ENCODE measurements at places on chromosomes 1 and 21.

DNA sequence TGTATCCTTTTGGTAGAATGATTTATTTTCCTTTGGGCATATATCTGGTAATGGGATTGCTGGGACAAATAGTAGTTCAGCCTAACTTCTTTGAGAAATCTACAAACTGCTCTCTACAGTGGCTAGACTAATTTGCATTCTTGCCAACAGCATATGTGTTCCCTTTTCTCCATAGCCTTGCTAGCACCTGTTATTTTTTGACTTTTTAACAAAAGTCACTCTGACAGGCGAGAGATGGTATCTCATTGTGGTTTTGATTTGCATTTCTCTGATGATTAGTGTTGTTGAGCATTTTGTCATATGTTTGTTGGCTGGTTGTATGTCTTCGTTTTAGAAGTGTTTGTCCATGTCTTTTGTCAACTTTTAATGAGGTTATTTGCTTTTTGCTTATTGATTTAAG lies 99.8 kb downstream of the UCK2 start:
- DNase-seq, result no peak

GRCh38 chr1:96764469-96764868 lies 42.9 kb downstream of the PTBP2 start:
- DNase-seq, result no peak

GRCh38 chr1:211469938-211470529 lies 21.9 kb downstream of the RD3 start:
- peak; percentile 40 for DNase-seq

GRCh38 chr1:116766616-116767469 lies 12.6 kb downstream of the CD2 start:
- no peak for DNase-seq

DNA sequence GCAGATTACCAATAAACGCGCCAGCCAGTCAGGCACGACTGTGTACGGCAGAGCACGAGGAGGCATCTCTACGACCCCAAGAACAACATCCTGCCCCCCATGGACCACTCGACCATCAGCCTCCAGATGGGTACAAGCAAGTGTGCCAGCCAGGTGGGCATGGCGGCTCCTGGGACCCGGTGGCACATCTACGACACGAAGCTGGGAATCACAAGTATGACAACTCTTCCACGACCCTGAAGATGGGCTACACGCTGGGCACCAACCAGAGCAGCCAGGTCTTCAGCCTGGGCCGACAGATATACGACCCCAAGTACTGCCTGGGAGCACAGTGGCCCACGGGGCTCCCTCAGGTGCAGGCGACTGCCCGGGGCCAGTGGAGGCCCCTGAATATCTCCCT lies 217.6 kb downstream of the POTED start:
- DNase-seq, result no peak

DNA sequence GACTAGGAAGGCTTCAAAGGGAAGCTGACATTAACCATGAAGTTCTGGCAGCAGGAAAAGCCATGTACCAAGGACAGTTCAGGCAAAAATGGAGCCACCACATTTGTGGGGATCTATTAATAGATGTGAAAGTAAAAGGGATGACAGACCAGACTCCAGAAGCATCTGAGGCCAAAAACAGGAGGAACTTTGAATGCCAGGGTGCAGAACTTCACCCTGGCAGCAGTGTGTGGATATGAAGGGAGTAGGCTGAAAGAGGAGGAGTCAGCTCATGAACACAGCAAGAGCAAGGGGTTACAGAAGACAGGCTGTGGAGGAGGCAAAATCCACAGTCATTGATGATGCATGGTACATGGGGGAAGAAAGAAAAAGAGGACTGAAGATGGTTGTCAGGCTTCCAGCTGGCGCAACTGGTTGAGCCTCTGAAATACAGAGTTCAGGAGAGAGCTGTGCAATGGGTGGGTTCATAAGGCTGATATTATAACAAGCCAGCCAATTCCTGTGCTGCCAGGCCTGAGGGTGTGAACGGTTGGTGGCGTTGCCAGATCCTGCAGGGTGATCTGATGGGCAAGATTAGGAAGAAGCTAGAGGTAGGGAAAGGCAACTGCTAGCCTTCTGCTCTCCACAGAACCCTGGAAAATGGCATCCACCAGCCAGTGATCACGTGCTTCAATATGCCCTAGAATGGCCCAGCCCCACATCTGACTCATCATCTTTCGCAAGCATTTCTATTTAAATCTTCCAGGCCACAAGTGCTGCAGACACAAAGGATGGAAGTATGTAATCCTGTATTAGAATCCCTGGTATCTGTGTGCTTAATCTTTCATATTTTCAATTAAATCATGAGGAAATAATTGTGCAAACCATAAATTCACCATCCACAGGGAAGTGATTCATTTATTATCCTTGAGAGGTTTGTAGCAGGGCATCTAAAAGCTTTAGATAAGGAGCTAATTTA lies 81.9 kb downstream of the SLC25A24 start:
- DNase-seq, result no peak

- DNase-seq, result no peak
These were observed 53.1 kb downstream of the HNRNPR start for GRCh38 chr1:23290836-23291565.

- peak; percentile 69 for DNase-seq
These were observed 18.0 kb downstream of the KIAA2013 start for GRCh38 chr1:11908095-11908675.

- DNase-seq, result no peak
These were observed 38.9 kb upstream of the BMP8A start for GRCh38 chr1:39452540-39452939.

DNA sequence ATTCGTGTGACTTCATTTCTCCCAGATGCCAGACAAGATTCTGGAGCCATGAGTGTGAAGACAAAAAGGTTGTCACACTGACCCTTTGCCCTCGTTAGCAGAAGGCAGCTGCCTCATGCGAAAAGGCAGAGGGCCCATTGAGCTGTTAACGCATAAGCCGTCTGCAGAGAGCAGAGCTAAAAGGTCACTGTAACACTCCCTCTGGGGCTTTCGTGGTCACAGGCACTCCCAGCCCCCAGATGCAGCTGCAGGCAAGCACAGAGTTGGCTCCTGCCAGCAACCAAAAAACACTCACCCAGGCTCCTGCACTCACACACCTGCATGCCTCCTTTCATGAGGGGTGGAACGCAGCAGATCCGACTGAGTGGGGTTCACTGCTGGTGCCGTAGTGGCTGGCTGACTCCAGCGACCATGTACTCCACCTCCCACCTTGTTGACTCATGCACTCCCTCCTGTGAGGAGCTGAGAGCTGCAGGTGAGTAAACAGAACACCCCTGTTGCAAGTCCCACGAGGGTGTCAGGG lies 287.5 kb downstream of the SMYD3 start:
- no peak for DNase-seq

DNA sequence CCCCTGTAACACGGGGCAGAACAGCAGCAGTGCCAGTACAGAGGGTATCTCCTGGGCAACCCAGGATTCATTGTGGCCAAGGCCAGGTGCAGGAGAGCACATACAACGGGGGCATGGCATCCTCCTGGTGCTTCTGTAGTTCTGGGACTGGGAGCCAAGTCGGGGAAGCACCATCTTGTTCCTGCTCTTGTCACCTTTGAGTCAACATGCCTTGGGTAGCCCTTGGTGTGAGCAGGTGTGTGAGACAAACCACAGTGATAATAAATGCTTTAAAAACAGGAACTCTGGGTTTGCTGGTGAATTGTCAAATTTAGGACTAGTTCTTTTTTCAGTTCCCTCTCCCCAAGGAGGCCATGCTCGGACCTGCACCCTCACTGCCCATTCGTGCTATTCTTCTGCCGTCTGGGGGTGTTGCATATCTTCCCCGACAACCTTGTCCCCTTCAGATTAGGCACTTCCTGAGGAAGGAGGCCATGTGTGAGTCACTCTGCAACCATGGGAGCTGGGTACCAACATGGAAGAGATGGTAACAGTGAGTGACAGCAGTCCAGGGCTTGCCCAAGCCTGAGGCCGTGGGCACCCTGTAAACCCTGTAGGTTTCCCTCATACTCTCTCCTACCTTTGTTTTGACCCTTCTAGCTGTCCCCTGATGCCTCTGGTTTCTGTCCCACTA lies 150.2 kb downstream of the GRIK3 start:
- no peak for DNase-seq

DNA sequence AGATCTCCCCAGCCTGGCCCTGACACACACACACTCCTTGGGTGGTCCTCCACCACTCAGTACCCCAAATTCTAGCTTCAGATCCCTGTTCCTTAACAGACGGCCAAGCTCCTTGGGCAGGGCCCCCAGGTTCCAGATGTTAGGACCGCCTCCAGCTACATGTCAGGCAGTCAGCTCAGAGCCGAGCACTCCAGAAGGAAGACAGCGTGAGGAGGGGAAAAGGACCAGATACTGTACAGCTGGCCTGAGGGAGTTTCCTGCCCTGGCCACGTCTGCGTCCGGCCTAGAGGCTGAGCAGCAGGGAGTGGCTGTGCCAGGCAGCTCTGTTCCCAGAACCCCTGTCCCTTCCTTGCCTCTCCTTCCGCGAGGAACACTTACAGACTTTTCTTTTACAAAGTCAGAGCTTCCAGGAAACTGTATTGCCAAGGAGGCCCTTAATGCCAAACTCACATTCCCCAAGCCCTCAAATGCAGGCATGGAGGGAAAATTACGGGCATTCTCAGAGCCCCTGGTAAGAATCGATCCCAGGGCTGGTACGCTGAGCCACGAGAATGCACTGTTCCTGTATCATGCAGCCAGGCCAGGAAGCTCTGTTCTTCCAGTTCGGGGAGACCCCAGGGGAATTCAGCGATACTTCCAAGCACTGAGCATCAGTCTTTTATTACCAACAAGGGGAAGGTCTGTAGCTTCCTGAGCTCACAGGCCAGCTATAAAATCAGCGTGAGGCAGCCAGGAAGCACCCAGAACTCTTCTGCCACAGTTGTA lies 45.2 kb upstream of the CNTN2 start:
- no peak for DNase-seq

- no peak for DNase-seq
These were observed 306.8 kb upstream of the FMN2 start for GRCh38 chr1:239784896-239785295.

- no peak for DNase-seq
These were observed 87.1 kb downstream of the SELENOF start for GRCh38 chr1:86826856-86827255.

- no peak for DNase-seq
These were observed 32.5 kb upstream of the DMBX1 start for GRCh38 chr1:46457178-46457577.

DNA sequence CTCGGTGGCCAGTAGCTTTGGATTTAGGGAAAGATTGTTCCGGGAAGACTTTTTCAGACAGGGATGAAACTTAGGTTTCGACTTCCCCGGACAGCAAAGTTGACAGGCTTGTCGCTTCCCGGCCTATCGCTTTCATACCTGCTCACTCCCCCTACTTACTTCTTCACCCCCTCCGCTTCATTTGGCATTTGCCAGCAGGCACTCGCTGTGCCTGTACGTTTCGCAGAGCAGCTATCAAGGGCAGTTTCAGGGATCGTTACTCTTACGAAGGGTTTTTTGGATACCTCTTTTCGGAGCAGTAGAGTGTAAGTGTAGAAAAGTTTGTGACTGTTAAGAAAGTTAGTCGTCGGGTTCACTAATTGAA lies 393 bp downstream of the BLZF1 start:
- DNase-seq, result no peak

- DNase-seq, result no peak
These were observed 56.0 kb downstream of the SASS6 start for GRCh38 chr1:100076744-100077143.

- DNase-seq, result no peak
These were observed 6.8 kb downstream of the TENT5C start for GRCh38 chr1:117612517-117613248.

DNA sequence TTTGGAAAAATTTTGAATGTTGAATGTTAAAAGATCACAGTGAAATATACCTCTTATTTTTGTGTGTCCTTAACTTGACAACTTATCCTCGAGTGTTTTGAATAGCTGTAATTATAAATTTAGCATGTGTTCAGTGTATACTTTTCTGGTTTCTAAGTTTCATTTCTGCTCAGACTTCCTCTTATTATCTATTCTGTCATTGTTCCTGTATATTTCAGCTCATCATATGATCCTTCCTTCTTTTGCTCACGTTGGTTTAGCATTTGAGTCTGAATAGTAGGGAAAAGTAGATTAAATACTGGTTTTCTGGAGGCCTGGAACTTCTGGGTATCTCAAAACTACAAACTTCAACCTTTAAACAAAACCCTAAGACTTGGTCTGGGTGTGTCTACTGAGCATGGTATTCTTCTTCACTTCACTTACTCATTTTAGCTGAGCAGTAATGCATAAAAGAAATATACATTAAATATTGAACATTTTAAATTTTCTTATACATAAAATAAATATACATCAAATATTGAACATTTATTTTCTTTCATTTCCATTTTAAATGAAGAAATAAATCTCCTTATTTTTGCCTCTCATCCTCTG lies 3.3 kb upstream of the ATP6V1G3 start:
- DNase-seq, result no peak

- DNase-seq, result no peak
These were observed 38.1 kb downstream of the MRAP start for GRCh38 chr21:32336711-32337110.

DNA sequence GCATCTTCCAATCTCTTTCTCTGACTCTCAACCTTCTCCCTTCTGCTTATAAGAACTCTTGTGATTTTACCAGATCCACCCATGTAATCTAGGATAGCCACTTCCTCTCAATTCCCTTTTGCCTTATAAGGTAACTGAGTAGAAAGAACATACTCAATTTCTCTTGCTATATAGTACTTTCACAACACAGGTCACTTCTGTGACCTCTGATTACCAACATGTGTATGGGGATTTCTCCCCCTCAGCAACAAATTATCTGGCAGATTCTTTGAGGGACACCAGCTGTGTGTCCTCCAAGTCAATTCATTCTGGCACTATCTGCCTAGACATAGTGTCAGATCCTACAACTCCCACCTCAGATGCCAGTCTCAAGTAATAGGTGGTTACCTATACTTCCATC lies 62.5 kb downstream of the IL23R start:
- no peak for DNase-seq

DNA sequence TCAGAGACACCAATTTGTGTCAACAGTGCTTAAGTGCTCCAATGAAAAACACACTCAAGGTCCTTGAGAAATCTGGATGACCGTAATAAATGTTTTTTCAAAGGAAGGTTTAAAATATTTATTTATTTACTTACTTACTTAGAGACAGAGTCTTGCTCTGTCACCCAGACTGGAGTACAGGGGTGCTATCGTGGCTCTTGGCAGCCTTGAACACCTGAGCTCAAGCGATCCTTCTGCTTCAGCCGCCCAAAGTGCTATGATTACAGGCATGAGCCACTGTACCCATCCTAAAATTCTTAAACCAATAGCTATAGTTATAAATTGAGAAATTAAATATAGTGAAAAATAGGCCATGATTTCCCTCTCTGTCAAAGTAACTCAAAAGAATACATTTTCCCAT lies 17.3 kb upstream of the ERICH3 start:
- DNase-seq, result no peak

GRCh38 chr1:227343727-227344551 lies 25.6 kb upstream of the CDC42BPA start:
- no peak for DNase-seq
